ENCODE measurements at places on chromosomes 4 and X.
A peak's percentile ranks its signal among the peaks of the same experiment; 100 is the strongest.

DNA sequence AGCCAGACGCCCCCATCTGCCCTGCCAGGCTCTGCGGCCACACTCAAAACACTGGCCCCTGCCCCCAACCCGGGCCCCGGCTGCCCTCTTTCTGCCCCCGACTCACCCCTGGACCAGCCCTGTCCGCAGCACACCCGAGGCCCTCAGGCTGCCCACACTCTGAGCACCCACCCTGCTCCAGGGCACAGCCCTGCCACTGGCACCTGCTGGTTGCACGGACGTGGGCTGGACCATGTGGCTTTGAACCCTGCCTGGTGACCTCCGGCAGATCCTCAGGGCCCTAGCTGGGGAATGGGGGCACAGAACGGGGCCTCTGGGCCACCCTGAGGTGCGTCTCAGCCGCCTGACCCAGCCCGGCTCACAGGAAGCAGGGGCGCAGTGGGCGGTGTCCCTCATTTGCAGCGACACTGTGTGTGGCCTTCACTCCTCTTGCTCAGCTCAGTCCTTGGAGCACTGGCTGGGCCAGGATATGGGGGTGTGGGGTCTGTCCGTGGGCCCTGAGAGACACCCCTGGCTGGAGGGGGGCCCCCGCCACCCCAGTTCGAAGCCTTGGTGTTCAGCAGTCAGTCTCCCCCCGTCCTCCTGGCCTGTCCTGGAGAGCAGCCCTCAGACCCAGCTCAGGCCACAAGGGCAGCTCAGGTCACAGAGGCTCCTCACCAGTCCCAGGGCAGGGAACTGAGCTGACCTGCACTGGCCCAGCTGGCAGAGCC lies 73.2 kb downstream of the FAM53A start:
- DNase-seq, result no peak

DNA sequence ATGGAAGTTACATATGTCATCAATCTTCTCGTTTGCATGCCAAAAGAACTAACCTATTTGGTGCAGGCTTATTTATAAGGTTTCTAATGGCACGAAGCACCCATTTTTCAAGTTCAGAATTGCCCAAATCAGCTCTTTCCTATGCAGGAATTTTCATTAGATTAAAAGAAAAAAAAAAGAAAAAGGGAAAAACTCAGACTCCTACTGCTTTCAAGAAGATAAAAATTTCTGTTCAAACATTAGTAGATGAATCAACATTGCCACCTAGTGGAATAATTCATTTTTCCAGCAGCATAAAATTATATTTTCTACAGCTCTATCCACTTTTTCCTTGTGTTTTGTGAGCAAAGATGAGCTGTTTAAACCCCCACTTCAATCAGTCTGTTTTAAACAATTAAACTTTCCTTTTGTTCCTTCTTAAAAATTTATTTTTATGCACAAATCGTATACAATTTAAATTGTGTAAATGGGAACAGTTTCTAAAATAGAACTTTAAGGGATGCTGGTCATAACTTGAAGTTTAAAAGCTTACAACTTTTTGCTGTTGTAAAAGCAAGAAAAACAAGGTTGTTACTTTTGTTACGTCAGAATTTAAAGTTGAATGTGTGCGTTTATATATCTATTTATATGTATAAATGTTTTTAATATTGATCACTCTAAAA lies 309.9 kb downstream of the ARAP2 start:
- DNase-seq, result no peak

DNA sequence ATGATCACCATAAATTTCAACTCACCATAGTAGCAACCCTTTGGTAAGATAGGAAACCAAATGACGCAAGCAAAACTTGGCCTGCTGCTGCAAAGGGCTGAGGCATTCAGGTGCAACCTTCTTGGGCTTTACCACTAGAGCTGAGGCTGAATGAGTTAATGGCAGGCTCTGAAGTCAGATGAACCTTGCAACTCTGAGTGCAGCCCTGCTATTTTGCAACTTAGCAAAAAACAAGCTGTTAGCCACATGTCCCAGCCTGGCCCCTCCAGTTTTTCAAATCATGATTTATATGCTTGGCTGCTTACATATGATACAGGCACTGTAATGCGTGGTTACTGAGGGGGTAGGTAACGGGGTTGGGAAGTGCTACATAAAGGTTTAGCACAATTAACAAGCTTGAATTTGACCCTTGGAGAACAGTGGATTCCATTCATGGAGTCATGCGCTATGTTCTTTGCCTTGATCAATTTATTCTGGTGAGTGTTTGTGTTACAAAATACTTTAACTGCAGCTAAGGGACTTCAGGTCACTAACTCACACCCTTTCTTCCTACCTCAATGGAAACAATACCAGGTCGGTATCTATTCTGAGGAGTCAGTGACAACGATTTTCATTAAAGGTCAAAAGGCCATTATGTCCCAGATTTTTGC lies 80.5 kb upstream of the PPARGC1A start:
- DNase-seq, result no peak

GRCh38 chrX:9392445-9392844 lies 72.4 kb upstream of the TBL1X start:
- DNase-seq, result no peak

GRCh38 chr4:90842960-90843359 lies 715.8 kb downstream of the CCSER1 start:
- DNase-seq, result no peak

DNA sequence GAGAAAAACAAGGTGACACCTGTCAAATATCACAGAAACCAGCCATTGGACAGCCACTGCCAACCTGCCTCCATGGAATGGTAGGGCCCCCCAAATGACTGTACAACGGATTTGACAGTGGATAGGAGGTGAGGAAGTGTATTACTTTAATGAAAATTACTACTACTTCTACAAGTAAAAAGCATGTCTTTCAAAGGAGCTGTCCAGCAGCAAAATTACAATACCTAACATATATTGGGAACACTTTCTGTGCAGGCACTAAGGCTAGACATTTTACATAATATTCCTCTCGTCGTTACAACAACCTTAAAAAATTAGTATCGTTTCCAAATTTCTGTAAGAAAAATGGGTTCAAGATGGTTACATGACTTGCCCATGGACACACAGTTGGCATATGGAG lies 14.9 kb downstream of the PPP3CA start:
- DNase-seq, result no peak

DNA sequence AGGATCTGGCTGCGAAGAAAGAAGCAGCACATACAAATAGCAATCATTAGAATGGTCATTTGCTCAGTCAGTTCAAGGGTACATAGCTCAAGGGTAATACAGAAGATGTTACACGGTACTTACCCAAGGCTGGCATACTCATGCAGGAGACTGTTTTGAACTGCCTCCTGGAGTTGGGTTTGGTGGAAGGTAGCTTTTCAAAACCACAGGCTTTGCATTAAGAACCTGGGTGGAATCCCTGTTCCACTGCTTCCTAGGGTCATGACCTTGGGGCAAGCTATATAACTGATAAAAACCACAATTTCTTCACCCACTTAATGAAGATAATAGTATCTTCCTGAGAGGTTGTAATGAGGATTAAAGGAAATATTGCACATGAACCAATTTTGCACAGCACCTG lies 36.5 kb downstream of the TBC1D9 start:
- no peak for DNase-seq

- no peak for DNase-seq
Measured at GRCh38 chr4:176549161-176549865, 229.5 kb downstream of the SPCS3 start.

- DNase-seq, result no peak
Measured at GRCh38 chr4:151324752-151325110, 674 bp downstream of the SH3D19 start.

DNA sequence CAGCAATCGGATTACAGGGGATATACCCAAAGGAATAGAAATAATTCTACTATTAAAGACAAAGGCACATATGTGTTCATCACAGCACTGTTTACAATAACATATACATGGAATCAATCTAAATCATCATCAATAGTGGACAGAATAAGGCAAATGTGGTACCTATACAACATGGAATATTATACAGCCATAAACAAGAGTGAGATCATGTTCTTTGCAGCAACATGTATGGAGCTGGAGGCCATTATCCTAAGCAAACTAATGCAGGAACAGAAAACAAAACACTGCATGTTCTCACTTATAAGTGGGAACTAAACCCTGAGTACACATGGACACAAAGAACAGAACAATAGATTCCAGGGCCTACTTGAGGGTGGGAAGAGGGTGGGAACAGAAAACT lies 163.2 kb downstream of the CFAP299 start:
- no peak for DNase-seq

GRCh38 chr4:60173718-60174117 lies 1026.4 kb upstream of the ADGRL3 start:
- DNase-seq, result no peak

- DNase-seq, result no peak
Measured at GRCh38 chrX:100864657-100865391, 9.3 kb downstream of the NOX1 start.

DNA sequence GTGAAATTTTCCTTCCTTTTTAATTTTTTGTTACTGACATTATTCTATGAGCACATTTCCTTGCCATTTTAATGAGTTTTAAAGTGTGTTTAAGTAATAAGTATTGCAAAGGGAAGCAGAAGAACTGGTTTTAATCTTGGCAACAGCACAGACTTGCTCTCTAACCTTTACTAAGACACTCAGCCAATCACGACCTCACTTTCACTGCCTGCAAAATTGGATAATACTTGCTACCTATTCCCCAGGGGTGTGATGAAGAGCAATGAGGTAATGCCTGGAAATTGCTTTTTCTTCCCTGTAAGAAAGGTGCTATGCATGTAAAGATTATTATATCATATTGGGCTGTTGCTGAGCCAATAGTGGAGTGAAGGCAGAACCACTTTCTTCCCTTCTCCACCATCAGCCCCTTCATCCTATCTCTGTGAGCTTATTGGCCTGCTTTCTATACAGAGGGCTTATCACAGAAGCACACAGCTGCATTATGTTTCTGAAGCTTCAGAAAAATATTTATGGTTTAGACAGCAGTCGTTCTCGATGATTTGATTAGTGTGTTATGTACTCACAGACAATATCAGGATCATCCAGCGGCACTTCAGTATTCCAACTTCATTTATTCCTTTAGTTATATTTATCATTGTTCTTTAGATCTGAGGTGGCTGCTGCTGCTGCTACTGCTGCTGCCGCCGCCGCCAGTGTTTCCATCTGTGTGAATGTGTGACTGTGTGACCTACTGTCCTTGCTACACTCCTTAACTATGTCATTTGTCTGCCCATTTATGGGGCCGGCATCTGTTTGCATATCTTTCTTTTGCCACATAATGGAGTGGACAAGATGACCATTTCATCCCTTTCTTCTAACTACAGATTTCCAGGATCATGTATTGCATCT lies 255.1 kb downstream of the C4orf33 start:
- no peak for DNase-seq

GRCh38 chr4:147620315-147620714 lies 3.1 kb downstream of the TMEM184C start:
- DNase-seq, result no peak

GRCh38 chr4:128346054-128346716 lies 58.6 kb upstream of the PGRMC2 start:
- DNase-seq, result no peak

GRCh38 chr4:11623726-11624037 lies 195.0 kb upstream of the HS3ST1 start:
- no peak for DNase-seq

- no peak for DNase-seq
Measured at GRCh38 chr4:162586266-162586665, 422.5 kb upstream of the FSTL5 start.

- DNase-seq, result no peak
Measured at GRCh38 chrX:32448320-32448719, 763.0 kb downstream of the DMD start.

GRCh38 chrX:75638332-75638731 lies 115.5 kb upstream of the ZDHHC15 start:
- DNase-seq, result no peak

DNA sequence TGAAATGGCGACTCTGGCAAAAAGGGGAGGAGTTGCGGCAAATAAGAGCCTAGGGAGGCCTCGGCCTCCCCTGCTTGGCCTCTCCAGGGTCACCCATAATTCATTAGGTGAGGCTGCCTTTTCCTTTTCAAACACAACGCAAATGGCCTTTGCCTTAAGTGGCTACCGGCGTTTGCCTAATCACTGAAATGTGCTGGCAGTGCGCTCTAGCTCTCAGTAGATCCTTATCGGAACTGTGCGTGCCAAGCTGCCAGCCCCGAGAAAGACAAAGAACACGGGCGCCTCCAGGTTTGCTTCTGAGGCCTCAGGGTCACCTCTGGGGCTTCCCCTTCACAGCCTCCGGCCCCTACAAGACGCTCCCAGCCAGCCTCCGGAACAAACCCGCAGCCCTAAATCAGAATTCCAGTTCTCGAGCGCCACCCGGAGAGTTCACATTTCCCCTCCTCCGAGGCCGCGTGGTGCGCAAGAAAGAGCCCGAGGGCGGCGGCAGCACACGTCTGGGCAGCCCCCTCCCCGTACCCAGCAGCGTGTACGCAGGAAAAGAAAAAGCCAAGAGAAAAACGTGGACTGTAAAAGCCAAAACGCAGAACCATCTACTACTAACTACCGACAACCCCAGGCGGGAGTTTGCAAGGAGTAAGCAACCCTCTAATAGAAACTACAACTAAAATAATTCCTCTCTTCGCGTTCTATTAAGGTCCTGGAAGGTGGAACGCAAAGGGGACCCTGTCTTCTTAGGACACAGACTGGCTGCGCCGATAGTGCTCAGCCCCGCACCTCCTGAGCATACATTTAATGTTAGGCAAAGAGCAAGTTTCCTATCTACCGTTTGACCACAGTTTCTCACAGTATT lies 76.5 kb upstream of the BCOR start:
- peak; percentile 11 for DNase-seq

- no peak for DNase-seq
Measured at GRCh38 chrX:21840193-21840545, 752 bp downstream of the MBTPS2 start.

DNA sequence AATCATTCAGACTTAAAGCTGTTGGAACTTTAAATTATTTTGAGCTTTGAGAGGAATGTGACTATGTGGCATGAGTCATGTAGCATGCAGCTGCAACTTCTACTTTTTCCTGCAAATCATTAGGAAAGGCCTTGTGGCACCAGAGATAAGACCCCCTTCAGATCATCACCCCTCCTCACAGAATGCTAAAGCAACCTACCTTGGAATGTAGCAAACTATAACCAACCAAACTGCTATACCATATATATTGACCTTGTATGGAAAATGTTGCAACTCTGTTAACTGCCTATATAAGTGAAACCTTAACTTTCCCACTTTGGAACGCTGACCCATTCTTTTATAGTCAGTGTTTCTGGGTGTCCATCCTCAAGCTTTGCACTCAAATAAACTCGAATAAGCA lies 32.0 kb downstream of the ATXN3L start:
- DNase-seq, result no peak

- DNase-seq, result no peak
Measured at GRCh38 chr4:8394061-8394519, 46.4 kb downstream of the ACOX3 start.

DNA sequence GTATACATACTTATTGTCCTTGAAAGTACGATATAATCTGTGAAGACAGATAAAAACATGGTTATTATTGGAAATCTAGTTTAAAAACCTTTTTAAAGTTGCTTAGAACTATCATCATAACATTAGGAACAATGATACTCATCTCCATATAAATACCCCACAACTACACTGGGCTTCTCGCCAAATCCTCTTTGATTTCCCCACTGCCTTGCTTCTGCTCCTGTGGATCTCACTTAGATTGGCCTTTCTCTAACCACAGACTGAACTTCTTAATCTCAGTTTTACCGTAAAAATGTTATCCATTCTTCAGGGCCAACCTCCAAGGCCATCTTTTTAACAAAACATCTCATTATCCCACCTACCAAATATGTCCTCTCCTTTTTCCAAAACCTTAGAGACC lies 77.6 kb downstream of the PRKG2 start:
- DNase-seq, result no peak

GRCh38 chr4:118942465-118942864 lies 53.8 kb downstream of the SYNPO2 start:
- no peak for DNase-seq

Data from effector CD8-positive, alpha-beta T cell (primary cell).